ENCODE measurements at places on chromosomes 1 and 21.

- no peak for DNase-seq
Observed at GRCh38 chr1:66769512-66770229, 17.4 kb downstream of the DYNLT5 start.

DNA sequence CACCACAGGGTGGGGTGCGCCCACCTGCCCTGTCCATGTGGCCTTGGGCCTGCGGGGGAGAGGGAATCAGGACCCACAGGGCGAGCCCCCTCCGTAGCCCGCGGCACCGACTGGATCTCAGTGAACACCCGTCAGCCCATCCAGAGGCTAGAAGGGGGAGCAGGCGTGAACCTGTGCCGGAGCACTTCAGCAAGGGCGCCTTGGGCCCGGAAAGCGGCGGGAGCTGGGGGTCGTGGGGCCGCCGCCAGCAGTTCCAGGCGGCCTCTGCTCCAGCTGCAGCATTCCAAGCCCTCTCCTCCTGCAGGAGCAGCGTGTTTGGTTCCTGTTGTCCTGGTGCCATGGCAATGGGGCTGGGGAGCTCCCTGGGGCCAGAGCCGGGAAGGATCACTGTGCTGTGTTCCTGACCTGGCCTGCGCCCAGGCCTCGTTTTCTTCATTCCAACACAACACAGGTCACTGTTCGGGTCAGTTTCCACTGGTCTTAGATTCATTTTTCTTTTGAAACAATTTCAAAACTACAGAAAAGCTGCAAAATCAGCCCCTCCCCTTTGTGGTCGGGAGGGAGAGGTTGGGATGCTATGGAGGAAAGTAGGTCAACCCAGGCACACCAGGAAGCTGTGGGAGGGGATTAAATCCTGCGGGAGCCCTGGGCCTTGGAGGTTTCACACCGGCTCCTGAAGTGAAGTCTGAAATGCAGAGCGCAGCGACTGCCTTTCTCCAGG, 18.8 kb downstream of the SLX9 start:
- DNase-seq: peak; percentile 46

DNA sequence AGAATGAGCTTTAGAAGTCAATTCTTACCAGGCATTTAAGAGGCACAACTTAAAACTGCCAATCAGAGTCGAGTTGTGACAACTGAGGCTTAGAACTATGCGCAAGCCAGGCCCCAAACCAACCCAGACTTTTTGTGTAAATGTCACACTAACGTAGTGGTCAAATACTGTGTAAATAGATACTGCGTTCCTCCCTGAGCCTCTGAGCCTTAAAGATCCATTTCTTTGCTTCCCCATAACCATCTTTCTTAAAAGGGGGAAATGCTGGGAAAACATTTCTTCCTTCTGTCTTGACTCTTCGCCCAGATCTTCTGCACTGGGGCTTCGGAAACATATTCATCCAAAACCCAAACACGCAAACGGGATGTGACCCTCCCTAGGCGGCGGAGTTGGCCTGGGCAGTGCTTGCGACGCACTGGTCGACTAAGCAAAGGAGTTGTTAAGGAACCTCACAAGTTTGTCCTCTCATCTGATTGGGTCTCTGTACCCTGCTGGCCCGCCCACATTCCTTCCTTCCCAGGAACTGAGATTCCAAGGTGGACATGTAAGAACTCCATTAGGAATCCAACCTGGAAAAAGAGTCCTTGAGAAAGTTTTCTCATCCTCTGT, 2.6 kb downstream of the ADAMTS5 start:
- DNase-seq: peak; percentile 75

DNA sequence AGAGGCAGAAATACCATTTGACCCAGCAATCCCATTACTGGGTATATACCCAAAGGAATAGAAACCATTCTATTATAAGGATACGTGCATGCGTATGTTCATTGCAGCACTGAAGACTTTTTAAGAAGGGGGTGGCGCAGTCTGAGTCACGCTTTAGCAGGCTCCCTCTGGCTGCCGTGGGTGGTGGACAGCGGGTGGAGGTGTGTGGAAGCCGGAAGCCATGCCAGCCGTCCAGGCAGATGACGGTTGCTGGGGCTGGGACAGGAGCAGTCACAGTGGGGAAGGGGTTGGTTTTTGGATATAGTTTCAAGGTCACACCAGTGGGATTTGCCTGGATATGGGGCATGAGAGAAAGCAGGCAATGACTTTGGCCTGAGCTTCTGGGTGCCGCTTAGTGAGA, 270.5 kb downstream of the GRIK3 start:
- no peak for DNase-seq

DNA sequence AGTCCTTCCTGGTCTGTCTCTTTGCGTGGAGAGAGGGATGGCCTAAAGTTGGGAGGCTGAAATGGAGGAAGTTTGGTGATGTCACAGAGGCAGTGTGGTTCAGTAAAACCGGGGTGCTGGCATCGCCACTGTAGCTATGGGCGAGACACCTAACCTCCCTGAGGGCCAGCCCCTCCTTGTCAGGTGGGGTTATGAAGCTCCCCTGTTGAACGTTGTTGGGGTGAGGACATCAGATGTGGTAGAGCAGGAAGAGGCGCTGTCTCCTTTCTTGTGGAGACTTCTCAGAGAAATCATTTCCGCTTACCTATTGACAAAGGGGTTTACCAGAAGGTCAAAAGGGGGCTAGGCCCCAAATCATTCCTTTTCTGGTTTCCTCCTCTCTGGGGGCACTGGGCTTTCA, 294.7 kb downstream of the SIPA1L2 start:
- DNase-seq: no peak

- DNase-seq: no peak
Observed at GRCh38 chr1:51484591-51484990, 34.5 kb downstream of the EPS15 start.

GRCh38 chr1:245316784-245317183, 162.0 kb downstream of the KIF26B start:
- DNase-seq: no peak

GRCh38 chr21:42918291-42918690, 7.1 kb downstream of the ERVH48-1 start:
- no peak for DNase-seq

DNA sequence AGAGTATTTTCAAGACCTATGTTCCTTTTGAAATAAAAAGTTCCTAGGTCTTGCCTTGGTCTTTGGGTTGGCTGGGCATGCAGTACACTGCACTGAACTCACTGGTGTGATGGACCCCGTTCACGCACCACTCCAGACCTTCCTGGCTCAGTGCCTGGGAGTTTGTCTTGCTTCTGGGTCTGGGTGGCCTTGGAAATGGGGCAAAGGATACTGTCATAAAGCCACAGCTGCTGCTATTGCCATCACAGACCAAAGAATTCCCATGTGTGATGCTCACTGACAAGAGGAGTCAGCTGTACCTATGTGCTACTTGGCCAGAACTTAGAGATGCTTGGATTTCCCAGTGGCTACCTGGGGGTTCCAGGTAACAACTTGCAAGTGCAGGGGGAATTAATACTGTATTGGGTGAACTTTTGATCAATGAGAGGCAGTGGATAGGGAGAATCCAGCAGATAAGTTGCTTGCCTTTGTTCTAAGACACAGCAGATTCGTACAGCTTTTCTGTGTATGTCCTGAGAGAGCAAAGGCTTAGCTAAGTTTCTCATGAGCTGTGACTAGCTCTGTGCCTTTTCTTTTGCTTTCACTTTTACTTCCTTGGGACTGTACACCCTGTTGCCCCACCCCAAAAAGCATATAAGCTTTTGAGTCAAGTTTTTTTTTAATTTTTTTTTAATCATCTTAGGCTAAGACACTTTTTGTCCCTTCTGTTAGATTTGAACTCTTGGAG, 115.3 kb downstream of the RUNX1 start:
- no peak for DNase-seq

DNA sequence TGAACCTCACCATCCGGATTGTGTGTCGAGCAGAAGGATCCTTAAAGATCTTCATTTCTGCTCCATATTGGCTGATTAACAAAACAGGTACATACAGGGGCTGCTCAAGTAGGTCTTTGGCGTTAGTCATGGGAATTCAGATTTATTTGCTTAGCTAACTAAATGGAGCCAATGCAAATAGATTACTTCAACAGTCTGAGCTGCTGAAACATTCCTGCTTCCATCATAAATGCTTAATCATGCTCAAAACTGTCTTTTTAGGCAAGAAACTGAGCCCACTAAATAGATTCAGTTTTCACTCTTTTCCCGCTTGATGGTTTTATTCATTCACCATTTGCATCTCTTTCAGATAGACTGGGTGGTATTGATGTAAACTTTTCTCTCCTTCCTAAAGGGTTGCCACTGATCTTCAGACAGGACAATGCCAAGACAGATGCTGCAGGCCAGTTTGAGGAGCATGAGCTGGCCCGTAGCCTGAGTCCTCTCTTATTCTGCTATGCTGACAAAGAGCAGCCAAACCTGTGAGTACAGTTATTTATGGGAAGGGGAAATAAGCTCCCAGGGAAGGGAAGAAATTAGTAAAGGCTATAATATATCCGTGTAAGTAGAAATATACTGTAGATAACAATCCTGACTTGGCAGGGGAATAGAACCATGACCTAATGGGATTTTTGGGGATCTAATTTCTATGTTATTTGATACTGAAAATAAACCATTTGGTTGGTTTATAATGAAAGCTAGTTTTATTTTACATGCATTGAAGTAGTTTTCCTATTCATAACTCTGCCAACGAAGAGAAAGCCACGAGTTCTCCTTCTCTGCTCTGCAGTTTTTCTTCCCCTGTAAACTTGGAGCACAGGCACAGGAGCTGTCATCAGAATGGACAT, 126.4 kb downstream of the VPS13D start:
- DNase-seq: no peak

DNA sequence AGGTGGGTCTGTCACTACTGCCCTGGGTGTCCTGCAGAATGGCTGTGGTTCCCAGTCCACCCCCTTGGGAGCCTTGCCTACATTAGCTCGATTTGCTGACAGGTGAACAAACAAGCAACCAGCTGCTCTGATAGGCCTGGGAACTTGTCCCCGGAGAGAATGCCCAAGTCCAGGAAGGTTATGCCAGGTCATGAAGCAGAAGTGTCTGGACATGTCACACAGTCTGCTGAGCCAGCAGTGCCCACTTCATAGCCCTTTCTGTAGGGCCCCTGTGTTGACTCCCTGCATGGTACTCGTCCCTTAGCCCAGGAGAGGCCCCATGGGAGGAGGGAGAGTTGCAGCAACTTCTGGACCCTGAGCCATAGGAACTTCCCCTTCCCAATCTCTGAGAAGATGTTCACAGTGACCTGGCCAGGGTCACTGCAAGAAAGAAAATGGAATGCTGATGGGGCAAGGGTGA, 31.0 kb downstream of the UCK2 start:
- DNase-seq: no peak

- no peak for DNase-seq
Observed at GRCh38 chr1:72521659-72522058, 239.3 kb upstream of the NEGR1 start.

- DNase-seq: no peak
Observed at GRCh38 chr1:43932786-43933385, 715 bp upstream of the ARTN start.

- peak; percentile 28 for DNase-seq
Observed at GRCh38 chr1:157948312-157949073, 45.0 kb upstream of the KIRREL1 start.

DNA sequence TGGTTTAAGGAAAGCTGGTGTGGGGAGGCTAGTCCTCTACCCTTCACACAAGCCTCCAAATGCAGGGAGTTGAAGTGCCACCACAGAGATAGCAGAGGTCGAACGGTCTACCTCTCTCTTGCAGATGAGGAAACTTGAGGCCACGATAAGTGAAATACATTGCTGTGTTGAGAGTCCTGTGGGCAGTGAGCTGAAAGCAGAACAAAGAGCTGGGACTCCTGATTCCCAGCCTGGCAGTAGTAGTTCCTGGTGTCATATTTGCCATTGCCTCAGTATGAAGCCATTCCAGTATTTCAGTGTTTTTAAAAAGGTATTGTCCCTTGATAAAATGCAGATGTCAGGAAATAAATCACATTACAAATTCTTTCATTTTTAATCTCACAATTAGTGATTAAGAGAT, 28.6 kb downstream of the AK4 start:
- no peak for DNase-seq

DNA sequence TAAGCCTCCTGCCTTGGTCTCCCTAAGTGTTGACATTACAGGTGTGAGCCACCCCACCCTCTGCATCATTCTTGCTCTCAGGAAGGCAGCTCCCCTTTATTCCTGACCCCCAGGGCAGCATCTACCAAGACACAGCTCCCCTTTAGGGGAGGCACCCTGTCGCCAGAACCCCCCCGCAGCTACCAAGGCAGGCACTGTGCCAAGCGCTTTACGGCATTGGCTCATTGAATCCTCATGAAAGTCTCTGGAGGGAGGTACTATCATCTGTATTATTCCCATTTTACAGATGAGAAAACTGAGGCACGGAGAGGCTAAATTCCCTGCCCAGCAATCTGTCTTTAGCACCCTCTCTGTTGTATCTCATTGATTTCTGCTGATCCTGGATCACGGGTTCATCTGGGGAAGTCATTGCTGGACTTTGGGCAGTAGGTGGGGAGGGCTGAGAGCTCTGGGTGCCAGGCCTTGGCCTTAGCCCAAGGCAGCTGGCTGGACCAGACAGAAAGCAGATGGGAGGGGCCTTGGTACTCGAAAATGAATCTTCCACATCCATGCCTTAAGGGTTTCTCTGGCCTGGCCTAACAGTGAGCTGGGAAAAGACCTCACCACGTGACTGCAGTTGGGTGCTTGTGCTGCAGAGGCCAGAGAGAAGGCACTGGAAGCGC, 5.9 kb downstream of the PLOD1 start:
- DNase-seq: peak; percentile 24

GRCh38 chr1:116853680-116854402, 55.9 kb upstream of the PTGFRN start:
- peak; percentile 72 for DNase-seq

DNA sequence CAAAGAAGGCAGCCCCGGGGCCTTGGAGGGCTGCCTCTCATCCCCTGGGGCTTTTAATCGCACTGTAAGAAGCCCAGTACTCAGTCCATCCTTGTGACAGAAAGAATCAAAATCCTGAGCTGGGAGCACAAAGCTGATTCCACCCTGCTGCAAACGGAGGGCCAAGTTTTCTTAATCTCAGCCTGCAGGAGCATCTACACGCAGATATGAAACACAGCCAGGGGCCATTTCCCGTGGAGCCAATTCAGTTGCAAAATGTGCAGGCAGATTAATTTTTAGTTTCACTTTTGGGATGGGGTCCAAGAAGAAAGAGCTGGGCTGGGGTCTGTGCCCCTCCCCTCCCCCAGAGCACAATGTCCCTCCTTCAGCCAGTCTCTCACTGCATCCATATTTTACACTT, 4.4 kb downstream of the LYPD8 start:
- no peak for DNase-seq

DNA sequence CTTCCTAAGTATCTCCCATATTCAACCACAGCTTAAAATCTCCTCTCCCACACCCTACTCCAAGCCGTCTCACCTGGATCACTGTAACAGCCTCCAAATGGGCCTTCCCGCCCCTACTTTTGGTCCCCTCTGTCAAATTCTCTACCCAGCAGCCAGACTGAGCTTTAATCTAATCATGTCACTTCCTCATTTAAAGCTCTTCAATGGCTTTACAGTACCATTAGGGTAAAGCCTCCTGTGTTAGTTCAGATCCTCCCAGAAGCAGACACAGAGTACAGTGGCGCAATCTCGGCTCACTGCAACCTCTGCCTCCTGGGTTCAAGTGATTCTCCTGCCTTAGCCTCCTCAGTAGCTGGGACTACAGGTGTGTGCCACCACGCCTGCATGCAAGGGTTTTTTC, 46.8 kb upstream of the PSEN2 start:
- no peak for DNase-seq
